Naive B cell (primary cell): ENCODE measurements at places on chromosomes 16 and 17. TPM values are rescaled to one million over a fixed set of nuclear protein-coding genes. Genes with fewer than 3 reads are reported as not detected.

The B4GALNT2 gene
- polyA plus RNA-seq: not detected

The SSTR5 gene
- not detected for polyA plus RNA-seq

The KRT16 gene
- not detected for polyA plus RNA-seq

The CCL4L2 gene
- not detected for polyA plus RNA-seq

The CCL16 gene
- not detected for polyA plus RNA-seq

The GPS1 gene
- polyA plus RNA-seq: 106 TPM

The NOTUM gene
- not detected for polyA plus RNA-seq

The PABPN1L gene
- polyA plus RNA-seq: not detected

The KRTAP4-16 gene
- not detected for polyA plus RNA-seq

The ASGR2 gene
- polyA plus RNA-seq: not detected

The RAB26 gene
- 1.4 TPM for polyA plus RNA-seq
